ENCODE measurements at places on chromosomes 1 and 21.

DNA sequence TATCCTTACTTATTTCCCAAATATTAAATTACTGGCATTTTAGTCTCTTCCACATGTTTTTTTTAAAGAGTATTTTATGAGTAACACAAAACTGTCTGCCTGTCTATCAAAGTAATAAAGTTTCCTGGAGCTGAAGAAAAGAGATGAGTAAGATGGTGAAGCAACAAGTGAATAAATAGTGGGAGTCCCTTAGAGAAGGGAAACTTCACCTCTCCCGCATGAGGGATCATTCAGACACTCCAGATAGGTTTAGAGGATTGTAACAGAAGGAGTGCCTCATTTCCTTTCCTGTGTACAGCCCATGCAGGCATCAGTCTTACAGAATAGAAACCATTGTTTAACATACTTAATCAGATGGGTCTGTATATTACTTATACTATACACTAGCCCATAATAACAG, 205.7 kb downstream of the USP25 start:
- no peak for DNase-seq

DNA sequence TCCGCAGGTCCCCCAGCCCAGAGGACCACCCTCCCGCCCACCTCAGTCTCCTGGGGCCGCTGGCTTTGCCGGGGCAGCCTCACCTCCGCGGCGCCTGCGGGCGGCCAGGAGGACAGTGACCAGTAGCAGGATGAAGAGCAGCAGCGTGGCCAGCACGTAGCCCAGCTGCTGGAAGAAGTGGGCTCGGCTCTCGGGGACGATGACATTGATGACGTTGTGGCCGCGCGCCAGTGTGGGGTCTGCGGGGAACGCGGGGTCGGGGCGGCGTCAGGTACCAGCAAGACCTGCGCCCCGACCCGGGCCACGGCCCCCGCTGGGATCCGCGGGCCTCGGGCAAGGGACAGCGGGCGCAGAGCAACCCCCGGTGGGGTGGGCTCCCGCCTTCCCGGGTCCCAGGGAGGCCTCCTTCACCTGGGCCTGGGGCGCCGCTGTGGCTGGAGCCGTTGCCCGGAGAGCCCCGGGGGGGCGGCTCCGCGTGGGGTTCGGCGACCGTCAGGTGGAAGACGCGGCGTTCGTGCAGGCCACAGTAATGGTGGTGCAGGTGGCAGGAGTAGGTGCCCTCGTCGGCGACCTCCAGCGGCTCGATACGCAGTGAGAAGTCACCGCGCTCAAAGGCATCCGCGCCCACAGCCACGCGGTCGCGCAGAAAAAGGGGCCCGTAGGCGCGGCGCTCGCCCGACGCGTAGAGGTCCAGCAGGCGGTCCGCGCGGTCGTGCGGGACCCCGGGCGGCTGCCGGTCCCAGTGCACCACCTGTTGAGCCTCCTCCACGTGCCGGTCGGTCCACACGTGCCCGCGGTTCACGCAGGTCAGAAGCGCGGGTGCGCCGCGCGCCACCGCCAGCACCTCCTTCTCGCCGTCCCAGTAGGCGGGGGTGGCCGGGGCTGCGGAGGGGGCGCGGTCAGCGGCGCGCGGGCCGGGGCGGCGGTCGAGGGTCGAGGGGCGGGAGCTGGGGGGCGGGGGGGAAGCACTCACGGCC, 3.8 kb downstream of the MXRA8 start:
- no peak for DNase-seq

DNA sequence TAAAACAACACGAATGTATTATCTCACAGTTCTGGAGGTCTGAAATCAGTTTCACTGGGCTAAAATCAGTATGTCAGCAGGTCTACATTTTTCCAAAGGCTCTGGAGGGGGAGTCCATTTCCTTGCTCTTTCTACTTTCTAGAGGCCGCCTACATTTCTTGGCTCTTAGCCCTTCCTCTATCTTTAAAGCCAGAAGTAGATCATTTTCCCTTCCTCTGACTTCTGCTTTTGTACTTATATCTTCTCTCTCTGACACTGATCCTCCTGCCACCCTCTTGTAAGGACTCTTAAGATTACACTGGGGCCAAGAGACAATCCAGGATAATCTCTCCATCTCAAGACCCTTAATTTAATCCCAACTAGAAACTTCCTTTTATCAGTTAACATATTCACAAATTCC, 41.4 kb downstream of the MSH4 start:
- no peak for DNase-seq

GRCh38 chr1:96416701-96417444, 304.7 kb upstream of the PTBP2 start:
- no peak for DNase-seq

DNA sequence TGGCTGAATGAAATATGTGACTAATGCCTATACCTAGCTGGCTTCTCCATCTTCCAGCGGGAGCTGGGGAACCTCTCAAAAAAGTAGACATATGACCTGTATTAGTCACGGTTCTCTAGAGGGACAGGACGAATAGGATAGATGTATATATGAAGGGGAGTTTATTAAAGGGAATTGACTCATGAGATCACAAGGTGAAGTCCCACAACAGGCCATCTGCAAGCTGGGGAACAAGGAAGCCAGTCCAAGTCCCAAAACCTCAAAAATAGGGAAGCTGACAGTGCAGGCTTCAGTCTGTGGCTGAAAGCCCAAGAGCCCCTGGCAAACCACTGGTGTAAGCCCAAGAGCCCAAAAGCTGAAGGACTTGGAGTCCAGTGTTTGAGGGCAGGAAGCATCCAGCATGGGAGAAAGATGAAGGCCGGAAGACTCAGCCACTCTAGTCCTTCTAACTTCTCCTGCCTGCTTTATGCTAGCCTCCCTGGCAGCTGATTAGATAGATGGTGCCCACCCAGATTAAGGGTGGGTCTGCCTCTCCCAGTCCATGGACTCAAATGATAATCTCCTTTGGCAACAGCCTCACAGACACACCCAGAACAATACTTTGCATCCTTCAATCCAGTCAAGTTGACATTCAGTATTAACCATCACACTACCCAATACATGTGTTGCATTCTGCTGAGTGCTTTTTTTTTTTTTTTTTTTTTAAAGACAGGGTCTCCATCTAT, 19.6 kb downstream of the OLIG1 start:
- no peak for DNase-seq

DNA sequence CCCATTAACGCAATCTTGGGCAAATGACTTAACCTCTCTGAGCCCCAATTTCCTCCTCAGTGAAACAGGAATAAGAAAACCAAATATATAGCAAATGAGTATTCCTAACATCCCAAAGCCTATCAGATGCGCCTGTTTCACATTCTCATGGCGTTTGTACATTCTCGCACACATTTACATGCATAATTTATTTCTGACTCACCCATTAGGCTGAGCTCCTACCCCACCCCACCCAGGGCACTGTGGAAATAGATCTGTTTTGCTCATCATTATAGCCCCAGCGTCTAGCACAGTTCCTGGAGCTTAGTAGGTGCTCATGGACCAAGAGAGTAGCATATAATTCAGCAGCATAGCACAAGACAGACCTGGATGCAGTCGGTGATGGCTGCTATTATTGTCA, 146.1 kb upstream of the VANGL1 start:
- no peak for DNase-seq

DNA sequence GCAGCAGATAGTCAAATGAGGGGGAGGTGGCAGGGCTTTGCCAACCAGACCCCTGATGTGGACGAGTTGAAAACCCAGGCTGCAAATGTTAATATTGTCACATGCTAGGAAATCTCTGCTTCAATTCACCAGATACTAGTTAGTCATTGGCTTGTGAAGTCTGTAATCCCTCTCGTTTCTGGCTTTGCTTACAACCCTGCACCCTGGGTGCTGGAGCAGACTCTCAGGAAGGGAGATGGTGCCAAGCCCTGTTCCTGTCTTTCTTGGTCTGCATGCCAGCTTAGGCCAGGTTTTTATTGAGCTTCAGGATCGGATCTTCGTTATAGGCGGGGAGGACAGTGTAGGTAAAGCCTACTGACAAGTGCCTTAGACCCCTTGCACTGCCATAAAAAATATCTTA, 53.3 kb downstream of the MDM4 start:
- DNase-seq, result no peak
